Colonic mucosa (tissue), 4 donors: ENCODE measurements at places on chromosomes 2 and 18. TPM values are rescaled to one million over a fixed set of nuclear protein-coding genes. Genes with fewer than 3 reads are reported as not detected.

GRCh38 chr18:62336618-62337017 is 11.5 kb downstream of the TNFRSF11A start:
- no peak overlapping the region for H3K4me3 ChIP-seq
- DNase-seq: no peak
- H3K27ac ChIP-seq: no peak overlapping the region
- no peaks in the 10 kb centered on the region for H3K36me3 ChIP-seq

DNA sequence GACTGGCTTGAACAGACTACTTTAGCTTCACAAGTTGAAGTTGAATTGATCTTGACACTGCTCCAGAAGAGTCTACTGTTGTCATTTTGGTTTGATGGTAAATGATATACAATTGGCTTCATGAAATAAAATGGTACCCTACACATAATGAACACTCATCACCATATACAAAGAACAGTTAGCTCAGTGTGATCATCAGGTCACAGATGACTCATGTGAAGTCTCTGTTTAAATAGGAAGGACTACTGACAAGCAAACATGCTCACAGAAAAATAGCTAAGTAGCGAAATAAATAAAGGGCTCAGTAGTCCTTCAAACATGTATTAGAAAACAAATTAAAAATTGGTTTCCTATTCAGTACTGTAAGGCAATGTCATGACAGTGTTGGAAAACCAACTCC is 96.2 kb downstream of the MEIS1 start:
- no peak overlapping the region for H3K4me3 ChIP-seq
- DNase-seq: no peak
- no peaks in the 10 kb centered on the region for H3K36me3 ChIP-seq
- no peak overlapping the region for H3K27ac ChIP-seq
- H3K27me3 ChIP-seq: no peaks in the 10 kb centered on the region

DNA sequence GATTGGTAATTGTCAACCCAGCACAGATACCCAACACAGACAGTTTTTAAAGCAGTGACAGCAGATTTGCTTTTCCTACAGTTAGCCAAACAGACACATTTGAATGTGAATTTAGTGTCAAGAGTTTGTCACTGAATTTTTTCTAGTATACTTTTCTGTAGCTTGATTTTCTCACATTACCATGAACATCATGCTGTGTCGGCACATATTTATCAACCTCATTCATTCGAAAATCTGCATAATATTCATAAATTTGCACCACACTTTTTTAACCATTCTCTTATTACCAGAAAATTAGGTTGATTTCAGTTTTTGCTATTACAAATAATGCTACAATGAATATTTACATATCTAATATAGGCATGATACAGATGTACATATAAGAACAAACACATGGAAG is 27.0 kb upstream of the DSG3 start:
- no peaks in the 10 kb centered on the region for H3K36me3 ChIP-seq
- DNase-seq: no peak
- H3K27ac ChIP-seq: no peak overlapping the region
- H3K4me3 ChIP-seq: no peak overlapping the region
- H3K4me1 ChIP-seq: no peaks in the 10 kb centered on the region

GRCh38 chr2:10012963-10013461 is 30.3 kb upstream of the KLF11 start:
- H3K27ac ChIP-seq: no peak overlapping the region

DIS3L2 gene
- 32.3 TPM for total RNA-seq

RMDN2 gene
- total RNA-seq: 19.8 TPM

GAD1 gene
- total RNA-seq: not detected
